ENCODE measurements at places on chromosomes 12 and 14.

DNA sequence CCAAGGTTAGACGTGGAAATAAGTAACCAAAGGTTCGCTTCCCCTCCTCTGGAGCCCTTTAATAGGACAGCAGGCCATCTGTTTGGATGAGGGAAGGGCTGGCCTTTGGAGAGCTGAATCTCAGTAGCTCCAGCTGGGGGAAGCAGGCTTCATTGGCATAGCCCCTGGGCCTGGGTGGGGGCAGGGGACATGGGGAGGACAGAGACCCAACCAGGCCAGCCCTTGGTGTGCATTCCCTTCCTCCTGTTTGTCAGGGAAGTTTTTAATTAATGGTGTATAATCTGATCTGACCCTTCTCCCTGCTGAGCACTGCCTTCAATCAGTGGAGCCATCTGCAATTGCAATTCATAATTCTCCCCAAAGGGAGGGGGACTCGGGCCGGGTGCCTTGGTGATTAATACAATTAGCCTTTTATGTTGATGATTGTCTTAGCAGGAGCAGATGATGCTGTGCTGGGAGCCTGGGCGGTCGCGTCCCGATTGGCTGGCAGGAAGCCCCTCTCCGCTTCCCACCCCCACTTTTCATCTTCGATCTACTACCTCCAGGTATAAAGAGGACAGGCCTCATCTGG lies 6.4 kb downstream of the AQP6 start:
- no peak for DNase-seq

DNA sequence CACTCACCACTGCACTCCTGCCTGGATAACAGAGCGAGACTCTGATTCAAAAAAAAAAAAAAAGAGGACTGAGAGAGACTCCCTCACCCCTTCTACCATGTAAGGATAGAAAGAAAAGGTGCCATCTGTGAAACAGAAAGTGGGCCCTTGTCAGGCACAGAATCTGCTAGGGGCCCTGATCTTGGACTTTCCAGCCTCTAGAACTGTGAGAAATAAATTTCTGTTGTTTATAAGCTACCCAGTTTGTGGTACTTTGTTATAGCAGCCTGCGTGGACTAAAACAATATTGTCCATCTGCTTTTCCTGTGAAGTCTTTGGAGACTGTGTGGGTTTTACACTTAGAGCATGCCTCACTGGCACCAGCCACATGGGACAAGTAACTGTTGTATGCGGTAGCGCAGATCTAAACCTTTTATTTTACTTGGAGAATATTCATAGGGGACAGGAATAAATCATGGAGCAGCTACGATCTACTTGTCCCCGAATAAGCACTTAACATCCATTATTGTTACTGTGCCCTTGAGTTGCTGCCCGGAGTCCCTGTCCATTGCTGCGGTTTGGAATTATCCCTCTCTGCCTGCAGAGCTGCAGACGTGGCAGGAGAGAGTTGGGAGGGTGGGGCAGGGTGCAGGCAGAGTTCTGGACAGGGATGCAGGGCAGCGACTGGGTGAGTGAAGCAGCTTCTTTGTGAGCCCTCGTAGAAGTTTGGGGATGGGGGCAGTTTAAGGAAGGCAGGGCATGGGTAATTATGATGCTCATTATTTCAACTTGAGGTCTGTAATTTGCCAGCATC lies 52.4 kb upstream of the STON2 start:
- DNase-seq = no peak

DNA sequence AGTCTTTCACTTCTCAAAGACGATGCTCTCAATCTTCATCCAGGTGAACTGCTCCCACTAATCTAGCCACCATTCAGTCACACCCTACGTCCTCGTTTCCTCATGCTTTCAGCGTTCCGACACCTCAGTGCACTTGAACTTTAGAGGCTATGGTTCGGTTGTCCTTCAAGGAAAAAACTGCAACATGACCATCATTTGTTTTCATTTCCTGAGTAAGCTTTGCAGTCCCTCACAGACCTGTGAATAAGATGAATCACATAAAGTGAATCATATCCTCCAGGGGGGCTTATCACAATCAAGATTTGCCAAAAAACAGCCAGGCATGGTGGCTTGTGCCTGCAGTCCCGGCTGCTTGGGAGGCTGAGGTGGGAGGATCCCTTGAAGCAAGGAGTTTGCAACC lies 80.2 kb downstream of the TMCC3 start:
- DNase-seq = no peak

- no peak for DNase-seq
Observed at GRCh38 chr14:65704437-65704836, 291.9 kb downstream of the FUT8 start.
